ENCODE measurements at places on chromosomes 2 and 18.

- no peak for DNase-seq
These were observed 480.2 kb upstream of the ACVR2A start for GRCh38 chr2:147364597-147364996.

- no peak for DNase-seq
These were observed 181.3 kb downstream of the TMX3 start for GRCh38 chr18:68533641-68534040.

GRCh38 chr2:233471291-233472035, 95.1 kb downstream of the USP40 start:
- no peak for DNase-seq

DNA sequence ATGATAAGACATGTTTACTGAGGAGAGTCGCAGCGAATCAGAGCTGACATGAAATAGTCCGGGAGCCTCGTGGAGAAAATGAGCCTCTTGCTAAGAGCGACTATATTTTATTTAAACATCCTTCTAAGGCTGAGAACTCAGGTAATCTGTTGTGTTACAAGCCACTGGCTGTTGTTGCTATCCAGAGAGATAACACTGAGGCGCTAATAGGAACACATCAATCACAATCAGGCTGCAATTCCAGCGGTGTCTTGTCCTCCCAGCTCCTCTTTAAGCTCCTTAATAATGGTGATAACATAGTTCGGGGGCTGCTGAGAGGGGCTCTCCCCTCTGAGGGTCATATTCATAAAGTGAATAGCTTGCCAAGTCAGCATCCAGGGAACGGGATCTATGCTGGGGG, 95.1 kb downstream of the INSIG2 start:
- DNase-seq = no peak

DNA sequence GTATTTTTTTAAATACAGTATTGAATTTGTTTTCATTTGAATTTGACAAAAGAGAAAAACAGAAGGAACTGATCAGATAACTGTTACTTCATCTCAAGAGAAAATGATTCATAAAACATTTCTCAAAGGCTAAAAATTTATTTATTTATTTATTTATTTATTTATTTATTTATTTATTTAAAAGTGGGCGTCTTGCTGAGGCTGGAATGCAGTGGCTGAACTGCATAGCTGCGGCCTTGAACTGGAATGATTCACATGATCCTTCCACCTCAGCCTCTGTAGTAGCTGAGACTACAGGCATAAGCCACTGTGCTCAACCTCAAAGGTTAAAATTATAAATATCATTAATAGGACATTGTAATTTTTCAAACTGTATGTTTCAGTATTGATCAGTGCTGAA, 4.5 kb upstream of the PUM2 start:
- no peak for DNase-seq

- no peak for DNase-seq
These were observed 117.4 kb downstream of the CELF4 start for GRCh38 chr18:37447962-37448888.

DNA sequence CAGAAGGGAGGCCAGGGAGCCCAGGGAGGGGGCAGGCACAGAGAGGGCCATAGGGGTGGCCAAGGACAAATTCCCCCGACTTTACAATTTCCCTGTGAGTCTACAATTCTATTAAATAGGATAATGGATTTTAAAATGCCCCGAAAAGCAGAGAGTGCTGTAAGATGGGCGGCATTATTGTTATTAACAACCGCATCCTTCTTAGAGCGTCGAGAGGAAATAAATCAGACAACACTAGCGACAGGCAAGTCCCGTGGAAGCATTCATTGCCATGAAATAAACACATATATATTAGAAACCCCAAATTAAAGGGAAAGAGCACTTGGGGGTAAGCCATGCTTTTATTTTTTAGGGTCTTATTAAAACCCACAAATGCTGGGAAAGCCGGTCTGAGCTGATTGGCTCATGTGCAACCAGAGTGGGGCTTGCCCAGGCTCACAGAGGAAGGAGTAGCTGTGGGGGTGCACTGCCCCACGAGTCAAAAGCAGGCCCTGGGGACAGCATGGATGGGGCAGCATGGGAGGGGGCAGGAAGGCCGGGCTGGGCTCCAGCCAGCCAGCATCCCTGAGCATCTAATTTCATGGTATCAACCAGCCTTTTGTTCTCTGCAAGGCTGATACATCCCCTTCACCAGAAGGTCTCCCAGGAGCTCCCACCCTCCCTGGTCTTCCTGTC, 187.1 kb downstream of the CELF4 start:
- DNase-seq = no peak

DNA sequence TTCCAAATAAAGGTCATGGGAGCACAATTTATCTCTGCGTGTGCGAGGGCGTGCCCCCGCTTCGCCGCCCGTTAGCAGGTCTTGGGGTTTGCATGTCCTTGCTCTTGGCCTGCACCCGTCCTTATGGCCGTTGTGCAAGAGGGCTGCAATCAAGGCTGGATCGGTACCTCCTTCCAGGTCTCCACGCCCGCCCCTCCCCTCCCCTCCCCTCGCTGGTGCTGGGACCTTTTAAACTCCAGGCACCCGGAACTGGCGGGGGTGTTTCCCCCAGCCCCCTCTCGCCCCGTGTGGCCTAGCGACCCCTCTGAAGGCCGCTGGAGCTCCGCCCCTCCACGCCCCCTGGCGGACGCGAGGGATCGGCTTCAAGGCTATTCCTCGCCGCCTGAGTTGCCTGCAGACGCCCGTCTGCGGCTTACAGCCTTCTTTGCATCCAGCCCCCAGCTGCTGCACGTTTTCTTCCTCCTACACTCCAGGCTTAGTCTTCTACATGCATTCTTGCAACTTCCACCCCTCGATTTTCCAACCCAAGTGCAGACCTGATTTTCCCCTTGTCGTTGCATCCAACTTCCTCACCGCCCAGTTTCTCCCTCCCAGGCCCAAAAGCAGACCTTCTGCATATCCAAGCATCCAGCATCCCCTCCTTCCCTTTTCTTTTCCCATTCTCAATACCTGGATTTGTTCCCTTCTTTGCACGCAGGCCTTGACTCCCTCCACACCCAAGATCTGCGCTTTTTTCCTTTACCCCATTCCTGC, 577 bp downstream of the IDH1 start:
- DNase-seq = peak; percentile 84

- no peak for DNase-seq
These were observed 185.2 kb upstream of the LRRTM1 start for GRCh38 chr2:80489717-80490116.

GRCh38 chr18:51867767-51868166, 472.2 kb upstream of the DCC start:
- no peak for DNase-seq

DNA sequence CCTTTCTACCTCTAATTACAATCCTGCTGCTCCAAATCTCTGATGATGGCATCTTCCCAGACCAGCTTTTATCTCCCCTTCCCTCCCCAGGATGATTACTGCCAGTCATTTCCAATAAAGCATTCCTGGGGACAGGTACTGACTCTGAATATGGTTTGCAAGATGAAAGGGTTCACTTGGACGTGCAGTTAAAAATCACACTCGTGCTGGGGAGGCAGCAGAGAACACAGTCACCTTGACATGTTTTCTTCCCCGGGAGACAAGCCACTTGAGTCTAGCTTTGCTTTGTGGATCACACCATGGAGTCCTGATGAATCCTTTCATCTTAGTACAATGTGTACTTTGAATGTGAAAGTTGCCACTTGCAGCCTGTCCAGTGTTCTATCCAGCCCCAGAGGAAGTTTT, 175.0 kb downstream of the ALPK2 start:
- no peak for DNase-seq

- DNase-seq = no peak
These were observed 18.1 kb upstream of the LOXHD1 start for GRCh38 chr18:46675112-46675511.

DNA sequence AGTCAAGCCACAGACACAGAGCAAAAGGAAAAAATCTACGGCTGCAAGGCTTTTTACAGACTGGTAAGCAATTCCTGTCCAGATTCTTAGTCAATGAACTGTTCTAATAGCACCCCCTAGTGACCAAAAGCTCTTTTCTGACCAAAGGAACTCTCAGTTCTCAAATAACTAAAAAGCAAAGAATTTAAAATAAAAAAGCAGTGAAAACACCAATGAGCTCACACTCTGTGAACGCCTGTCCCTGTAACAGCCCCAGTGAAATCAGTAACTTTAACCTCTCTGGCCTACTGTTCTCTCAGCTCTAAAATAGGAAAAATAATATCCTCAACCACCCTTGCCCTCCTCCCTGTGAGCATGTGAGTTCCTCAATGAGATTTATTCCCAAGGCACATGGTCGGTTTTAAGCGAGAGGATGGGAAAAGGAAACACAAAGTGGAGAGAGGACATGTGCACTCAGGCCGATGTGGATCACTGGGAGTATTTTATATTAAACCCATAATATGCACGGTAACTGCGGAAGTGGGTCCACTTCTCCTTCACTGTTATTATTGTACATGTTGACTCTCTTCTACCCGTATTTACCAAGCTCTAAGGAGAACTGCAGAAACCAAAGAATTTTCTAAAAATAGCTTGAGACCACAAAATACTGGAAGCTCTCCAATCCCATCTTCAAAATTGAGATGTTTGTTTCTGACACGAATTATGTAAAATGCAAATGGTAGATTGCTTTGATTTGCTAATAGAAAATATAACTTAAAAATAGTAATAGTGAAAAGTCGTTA, 128.5 kb downstream of the STK39 start:
- peak; percentile 66 for DNase-seq

DNA sequence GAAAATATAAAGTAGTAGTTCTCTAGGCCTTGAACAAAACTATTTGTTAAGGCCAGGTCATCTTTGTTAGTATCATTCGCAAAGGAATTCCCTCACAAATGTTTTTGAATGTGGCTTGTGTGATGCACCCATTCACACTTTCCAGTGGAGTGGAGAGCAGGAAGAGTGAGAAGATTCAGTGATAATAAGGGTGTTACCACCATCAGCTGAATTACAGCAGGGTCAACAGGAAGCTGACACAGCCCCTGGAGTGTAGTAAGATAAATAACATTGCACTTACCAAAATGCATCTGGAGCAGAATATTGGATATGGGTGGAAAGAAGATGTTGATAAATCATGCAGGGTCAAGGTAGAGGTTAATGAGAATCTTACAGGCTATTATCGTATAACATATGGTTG, 231.0 kb downstream of the DSC3 start:
- DNase-seq = no peak

DNA sequence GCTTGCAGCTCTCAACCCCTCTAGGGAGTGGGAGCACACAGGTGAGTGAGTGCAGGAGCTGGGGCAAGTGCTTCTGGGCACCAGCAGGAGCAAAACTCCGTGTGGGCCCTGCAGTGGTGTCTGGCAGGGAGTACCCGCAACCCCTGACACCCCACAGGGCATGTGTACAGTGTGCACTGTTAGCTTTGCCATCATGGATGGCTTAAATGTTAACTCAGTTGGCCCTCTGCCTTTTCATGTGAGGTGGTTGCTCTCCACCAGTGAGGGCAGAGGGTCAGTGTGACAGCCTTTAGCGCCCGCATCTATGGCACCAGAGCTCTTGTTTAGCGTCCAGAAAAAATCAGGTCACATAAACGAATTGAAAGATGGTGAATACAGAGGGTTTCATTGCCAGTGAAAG, 92.7 kb downstream of the TPGS2 start:
- DNase-seq = no peak

- DNase-seq = no peak
These were observed 36.9 kb upstream of the DSEL start for GRCh38 chr18:67553437-67553836.

- no peak for DNase-seq
These were observed 36.8 kb downstream of the HRH4 start for GRCh38 chr18:24497031-24497754.
